NCI-H2107 (cell line): ENCODE measurements at places on chromosomes 12 and 14.

DNA sequence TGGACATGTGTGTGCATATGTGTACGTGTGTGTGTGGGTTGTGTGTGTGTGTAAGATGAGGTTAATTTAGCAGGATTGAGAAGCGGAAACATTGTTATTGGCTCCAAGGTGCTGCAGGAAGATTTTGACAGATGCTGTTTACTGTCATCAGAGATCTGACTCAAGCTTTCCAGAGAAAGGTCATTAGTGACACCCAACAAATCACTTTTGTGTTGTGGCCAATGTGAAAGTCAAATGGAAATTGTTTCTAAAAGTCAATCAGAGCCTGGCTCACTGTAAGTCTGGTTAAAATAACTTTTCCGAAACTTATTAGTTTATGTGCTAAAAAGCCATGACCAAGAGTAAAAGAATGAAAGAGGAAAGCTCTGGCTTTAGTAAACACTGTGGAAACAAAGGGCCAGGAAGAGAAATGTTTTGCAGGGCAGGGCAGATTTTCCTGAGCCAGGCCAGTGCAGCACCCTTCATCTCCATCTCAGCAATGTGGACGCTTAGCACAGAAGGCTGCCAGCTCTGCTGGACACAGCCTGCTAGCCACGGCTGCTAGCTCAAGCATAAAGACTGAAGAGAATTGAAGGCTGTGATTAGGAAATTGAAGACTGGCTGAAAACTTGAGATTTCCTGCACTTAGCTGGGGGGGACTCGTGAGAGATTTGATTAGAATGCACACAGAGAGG is 235.8 kb downstream of the NEDD1 start:
- no peak for DNase-seq

DNA sequence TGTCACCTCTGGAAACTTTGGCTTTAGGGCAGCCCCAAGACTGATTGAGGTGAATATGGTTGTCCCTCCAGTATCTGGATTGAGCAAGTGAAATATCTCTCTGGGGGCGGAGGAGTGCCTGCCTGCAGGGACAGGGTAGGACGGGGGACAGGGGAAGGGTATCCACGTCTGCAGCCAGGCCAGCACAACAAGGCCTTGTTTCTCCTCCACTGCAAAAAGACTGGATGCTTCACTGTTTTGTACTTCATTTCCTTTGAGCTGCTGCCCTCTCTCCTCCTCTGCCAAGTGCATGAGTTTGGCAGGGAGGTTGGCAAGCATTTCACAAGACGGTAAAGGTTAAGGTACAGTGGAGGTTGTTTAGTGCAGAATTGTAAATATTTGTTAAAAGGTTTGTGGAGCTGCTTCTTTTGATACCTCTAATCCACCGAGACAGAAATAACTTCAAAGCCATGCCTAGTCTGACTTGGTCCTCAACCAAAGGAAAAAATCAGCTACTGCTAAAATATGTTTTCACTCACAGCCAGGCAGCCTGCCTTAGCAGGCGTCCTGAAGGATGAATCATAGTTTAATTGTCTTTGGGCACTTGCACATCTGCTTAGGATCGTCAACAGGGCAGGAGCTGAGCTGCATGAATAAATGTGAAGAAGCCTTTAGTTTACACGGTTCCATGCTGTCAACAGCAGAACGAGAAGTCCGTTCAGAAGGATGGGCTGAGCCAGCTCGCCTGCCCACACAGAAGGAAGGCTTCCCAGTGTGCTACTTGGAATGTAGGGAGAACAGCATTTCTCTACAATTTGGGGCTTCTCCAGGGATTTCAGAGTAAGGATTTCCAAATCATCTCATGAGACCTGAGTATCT is 269.7 kb downstream of the TTC6 start:
- no peak for DNase-seq

DNA sequence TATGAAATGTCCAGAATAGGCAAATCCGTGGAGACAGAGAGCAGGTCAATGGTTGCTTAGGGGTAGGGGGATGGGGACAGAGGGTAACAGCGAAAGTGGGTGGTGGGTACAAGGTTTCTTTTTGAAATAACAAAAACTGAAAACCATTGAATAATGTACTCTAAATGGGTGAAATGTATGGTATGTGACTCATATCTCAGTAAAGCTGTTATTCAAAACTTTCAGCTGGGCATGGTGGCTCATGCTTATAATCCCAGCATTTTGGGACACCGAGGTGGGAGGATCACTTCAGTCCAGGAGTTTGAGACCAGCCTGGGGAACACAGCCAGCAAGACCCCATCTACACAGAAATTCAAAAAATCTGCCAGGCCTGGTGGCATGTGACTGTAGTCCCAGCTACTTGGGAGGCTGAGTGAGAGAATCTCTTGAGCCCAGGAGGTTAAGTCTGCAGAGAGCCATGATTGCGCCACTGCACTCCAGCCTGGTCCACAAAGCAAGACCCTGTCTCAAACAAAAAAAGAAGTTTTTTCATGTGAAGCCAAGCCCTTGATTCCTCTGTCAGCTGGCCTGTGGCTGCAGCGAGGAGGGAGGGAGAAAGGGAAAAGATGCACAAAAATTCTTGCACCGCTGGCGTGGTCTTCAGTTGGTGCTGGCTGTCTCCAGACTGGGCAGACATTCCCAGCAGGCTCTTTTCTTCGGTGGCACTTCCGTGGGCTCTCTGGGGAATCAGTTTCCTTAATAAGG is 248.2 kb downstream of the SLC41A2 start:
- no peak for DNase-seq

DNA sequence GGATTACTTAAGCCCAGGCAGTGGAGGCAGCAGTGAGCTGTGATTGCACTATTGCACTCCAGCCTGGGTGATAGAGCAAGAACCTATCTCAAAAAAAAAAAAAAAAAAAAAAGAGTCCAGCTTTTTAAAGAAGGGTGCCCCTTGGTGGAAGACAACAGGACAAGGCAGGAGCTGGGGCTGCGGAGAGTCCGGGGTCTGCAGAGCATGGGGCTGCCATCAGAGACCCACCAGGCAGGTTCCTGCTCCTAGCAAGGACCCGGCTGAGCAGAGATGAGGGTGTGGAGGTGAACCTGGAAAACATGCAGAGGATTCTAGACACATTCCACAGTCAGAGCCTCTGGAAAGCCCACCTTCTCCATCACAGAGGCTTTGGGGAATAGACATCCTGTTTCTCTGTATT is 21.0 kb upstream of the CIPC start:
- no peak for DNase-seq

- DNase-seq: no peak
Observed at GRCh38 chr12:106331599-106331998, 25.9 kb upstream of the POLR3B start.

DNA sequence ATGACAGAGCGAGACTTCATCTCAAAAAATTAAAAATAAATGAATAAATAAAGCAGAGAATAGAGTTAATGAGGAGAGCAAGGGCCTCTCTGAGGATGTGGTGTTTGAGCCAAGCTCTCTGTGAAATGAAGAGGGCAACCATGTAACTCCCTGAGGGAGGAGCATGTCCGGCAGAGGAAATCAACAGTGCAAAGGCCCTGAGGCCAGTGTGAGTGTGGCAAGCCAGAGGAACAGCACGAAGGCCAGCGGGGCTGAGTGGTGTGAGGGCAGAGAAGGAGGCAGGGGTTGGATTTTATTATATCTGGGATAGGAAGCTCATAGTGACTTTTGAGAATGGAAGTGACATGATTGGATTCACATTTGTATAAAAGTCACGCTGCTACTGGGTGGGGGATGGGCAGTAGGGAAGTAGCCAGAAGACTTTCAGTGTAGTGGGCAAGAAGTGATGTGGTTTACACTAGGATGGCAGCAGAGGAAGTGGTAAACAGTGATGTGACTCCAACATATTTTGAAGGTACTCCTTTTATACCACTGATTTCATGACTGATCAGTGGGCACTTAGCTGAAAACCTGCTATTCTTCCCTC is 10.3 kb upstream of the LRP1-AS start:
- no peak for DNase-seq

GRCh38 chr12:52903855-52904508 is 894 bp downstream of the KRT8 start:
- DNase-seq: peak; percentile 52

- DNase-seq: no peak
Observed at GRCh38 chr14:98167705-98168104, 1104.3 kb downstream of the BCL11B start.

- DNase-seq: no peak
Observed at GRCh38 chr12:112285600-112286401, 96.4 kb downstream of the HECTD4 start.

- DNase-seq: no peak
Observed at GRCh38 chr12:127162307-127162706, 1104.7 kb upstream of the TMEM132C start.

- no peak for DNase-seq
Observed at GRCh38 chr12:95549392-95550084, 1.7 kb downstream of the USP44 start.

DNA sequence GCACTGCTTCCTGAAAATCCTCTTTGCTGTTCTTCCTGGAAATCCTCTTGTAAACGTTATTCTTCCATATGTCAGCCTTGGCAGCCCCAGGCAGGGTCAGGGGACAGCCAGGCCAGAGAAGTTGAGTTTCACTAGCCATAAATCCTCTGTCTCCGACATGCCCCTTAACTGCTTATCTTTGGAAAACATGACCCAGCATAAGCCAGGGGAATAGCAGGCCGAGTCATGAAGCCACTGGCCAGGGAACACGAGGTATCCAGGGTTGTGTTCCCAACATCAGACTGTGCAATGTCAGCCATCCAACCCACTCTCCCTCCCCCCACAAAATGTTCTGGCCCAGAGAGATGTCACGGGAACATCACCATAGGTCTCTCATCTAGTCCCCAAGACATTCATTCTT is 453.9 kb downstream of the MED13L start:
- DNase-seq: no peak

DNA sequence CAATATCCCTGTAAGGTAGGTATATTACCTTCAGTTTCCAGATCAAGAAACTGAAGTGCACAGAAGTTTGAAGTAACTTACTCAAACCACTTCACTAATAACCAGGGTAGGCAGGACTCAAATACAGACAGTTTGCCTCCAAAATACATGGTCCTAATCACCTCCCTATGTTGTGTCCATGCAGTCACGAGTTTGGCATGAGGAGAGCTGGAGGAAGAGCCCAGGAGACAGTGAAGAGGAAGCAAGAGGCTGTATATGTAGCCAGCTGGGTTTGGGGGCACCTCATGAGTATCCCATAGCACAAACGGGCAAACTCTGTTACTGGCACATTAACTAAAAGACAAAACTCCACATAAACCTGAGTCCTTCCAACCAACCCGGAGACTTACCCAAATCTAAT is 79.2 kb downstream of the DUSP16 start:
- no peak for DNase-seq
